NCI-H748 treated with DMSO at 0.1 percent for 48 hours (cell line): ENCODE measurements at places on chromosomes 6 and 20.

GRCh38 chr6:39041072-39041471, 7.5 kb upstream of the GLP1R start:
- DNase-seq = no peak

DNA sequence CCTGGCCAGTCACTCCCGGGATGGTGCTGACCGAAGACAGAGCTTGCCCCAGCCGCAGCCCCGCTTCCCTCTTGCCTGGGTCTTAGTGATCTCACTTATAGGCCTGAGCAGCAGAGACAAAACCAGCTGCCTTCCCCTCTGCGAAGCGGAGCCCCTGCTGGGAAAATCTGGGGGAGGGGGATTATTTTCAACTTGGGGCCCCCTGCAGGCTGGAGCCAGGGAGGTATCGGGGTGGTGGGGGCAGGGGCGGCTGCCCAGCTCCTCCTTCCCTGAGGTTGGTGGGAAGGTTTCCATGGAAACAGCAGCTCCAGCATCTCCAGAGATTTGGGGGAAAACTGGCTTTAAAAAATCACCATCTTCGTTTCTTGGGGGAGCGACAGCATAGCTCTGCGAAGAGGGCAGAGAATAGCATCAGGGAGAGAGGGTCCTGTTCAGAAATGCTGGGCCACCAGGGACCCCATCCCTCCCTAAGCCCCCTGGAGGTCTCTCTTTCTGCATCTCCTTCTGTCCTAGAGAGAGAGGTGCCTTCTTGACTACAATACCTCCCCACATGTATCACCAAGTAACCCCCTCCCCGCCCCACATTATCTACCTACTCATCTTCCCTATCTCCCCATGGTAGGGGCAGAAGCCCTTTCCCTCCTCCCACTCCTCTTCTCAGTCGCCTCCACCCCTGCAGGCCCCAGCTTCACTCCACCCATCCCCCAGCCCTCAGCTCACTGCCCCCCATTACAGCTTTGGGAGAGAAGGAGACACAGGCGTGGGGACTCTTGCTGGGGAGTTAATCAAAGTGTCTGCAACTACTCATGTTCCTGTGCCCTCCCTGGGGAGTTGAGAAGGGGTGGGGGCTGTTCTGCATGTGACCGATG, 88.4 kb upstream of the CCDC167 start:
- DNase-seq = no peak

- DNase-seq = no peak
These were observed 32.7 kb downstream of the SLX4IP start for GRCh38 chr20:10467681-10468339.

GRCh38 chr20:64116541-64117431, 9.4 kb upstream of the NPBWR2 start:
- no peak for DNase-seq

GRCh38 chr6:87241304-87241703, 81.1 kb upstream of the SMIM8 start:
- DNase-seq = no peak

DNA sequence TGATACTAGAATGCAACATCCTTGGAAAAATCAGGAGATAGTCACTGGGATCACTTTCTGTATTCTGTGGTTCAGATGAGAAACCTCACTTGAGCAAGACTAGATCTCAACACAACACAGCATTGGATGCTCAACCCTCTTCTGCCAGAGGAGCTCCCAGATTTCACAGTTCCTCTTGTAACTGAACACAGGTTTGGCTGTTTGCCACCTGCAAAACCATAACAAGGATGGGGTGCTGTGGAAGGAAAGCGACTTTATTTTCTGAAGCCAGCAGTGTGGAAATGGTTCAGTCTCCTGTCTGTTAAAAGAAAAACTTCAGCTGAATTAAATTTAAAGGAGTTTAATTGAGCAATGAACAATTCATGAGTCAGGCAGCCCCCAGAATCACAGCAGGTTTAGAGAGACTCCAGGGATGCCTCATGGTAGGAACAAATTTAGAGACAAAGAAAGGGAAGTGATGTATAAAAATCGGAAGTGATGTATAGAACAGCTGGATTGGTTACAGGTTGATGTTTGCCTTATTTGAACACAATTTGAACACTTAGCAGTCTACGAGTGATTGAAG, 149.9 kb upstream of the UST start:
- DNase-seq = no peak

GRCh38 chr20:23086056-23086566, at the start of gene CD93:
Gene CD93, minus strand, starts transcription at chr20:23086324. Its CDS starts 132 bp downstream, at chr20:23086192.
- no peak for DNase-seq

DNA sequence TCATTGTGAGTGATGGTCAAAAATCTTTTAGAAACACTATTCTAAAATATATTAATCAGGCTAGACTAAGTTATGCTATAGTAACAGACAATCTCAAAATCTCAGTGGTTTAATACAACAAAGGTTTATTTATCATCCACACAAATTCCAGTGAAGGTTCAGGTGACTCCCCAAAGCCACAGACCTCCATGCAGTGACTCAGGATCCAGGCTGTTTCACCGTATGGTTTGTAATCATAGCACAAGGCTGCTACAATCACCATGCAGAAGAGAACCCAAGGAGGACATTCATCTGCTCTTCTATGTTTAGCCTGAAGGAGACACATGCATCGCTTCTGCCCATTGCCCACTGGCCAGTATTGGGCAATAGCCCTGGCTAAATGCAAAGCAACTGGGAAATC, 46.2 kb downstream of the BFSP1 start:
- no peak for DNase-seq

GRCh38 chr6:16313732-16314131, 75.3 kb downstream of the GMPR start:
- DNase-seq = no peak

DNA sequence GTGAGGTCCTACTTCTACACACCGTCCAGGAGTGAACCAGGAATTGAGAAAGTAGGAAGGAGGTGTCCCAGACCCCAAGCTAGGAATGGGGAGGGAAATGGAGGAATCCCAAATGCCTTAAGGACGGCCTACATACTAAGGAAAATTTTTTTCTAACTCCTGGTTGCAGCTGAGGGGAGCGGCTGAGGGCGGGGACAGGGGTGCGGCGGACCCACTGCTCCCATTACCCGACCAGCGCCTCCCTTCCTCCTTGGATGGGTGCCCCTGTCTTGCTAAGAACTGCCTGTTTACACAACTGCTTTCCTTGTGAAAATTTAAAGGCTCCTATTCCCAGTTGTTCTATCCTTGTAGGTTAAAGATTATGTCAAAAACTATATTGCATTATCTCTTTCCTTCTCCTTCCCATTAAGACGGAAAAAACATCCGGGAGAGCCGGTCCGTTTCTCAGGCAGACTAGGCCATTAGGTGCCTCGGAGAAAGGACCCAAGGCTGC, 699 bp upstream of the HSPA1B start:
- no peak for DNase-seq

DNA sequence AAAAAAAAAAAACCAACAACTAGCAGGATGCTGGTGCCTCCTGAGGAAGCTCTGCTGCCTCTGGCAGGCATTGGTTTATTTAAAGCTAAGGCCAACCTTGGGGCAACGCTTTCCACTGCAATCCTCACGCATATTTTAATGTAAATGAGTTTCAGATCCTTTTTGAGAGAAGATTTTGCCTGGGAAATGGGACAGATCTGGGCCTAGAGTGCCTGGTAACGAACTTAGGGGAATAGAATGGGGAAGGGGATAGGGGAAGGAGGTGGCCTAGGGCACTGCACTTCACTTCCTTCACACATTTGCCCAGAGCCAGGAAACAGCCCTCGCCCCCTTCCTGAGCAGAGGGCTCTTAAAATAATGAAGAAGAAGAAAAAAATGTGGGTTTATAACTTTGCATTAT, 132.7 kb upstream of the TMEM170B start:
- no peak for DNase-seq

- DNase-seq = no peak
These were observed 162.6 kb downstream of the DNAH8 start for GRCh38 chr6:38877721-38878120.

- no peak for DNase-seq
These were observed 273.9 kb upstream of the THEMIS start for GRCh38 chr6:128174724-128175123.

DNA sequence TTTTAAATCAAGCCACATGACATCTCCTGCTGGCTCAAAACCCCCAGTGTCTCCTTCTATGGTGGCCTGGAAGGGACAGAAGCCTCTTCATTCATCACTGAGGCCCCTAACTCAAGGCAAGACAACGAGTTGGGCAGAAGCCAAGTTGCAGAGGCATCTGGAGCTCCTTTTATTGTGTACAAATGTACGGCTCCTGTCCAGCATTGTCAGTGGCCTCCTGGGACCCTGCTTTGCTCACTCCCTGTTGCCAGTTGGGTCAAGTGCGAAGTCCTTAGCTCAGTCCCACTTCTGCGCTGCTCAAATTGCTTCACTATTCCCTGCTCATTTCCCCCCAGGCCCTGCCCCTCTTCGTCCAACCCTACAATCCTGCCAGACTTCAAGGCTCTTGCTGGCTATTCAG, 181.2 kb upstream of the PMEPA1 start:
- no peak for DNase-seq

DNA sequence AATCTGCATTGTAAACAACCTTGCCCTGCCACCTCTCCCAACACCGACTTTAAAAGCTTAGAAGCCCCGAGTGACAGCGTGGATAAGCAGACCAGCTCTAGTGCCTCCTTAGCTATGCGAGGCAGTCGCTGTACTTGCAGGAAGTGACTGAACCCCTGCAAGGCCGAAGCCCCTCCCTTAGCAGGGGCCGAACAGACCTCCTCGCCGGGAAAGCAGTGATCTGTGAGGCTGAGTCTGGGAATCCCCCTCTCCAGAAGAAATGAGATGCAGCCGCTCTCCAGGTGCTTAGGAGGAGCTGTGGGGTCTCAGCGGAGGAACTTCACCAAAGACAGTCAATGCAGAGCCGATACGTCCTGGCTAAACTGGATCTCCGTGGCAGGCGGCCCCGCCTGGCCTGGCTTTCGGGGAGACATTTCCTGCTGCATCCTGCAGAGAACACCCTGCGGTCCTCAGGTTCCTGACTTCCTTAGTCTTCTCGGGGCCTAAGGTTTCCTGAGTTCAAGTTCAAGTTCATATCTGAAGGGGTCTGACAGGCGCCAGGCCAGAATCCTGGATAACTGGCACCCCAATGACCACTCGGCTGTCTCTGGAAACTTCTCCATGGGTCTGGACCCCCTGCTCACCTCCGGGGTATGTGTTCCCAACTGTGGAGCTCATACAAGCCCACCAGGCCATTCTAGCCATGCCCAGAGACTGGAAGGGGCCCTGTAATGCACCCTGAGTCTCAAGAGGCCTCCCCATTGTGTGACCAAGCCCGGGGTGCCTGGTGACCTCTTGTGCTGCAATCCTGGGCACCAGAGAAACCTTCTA, 20.4 kb upstream of the FRMD1 start:
- DNase-seq = no peak
